ENCODE measurements at places on chromosomes 3 and 15. TPM values are rescaled to one million over a fixed set of nuclear protein-coding genes. Genes with fewer than 3 reads are reported as not detected.

The GOLGA8R gene
- 0.14 TPM for total RNA-seq

The FAM107A gene
- total RNA-seq, result not detected

The ROPN1B gene
- total RNA-seq, result not detected

The LAMB2 gene
- total RNA-seq, result not detected

The CFAP91 gene
- total RNA-seq, result 0.29 TPM

The DLEC1 gene
- 0.70 TPM for total RNA-seq

The POU1F1 gene
- total RNA-seq, result not detected

The RTP1 gene
- total RNA-seq, result not detected

The CACNA2D3 gene
- not detected for total RNA-seq

The SRGAP3 gene
- total RNA-seq, result 2.2 TPM

The XIRP1 gene
- total RNA-seq, result 1.3 TPM

The CDCP1 gene
- 0.48 TPM for total RNA-seq

The RFTN1 gene
- 106 TPM for total RNA-seq

The UROC1 gene
- not detected for total RNA-seq

The CRTAP gene
- total RNA-seq, result 60.0 TPM

The CPNE4 gene
- not detected for total RNA-seq

The CP gene
- not detected for total RNA-seq

The SPTSSB gene
- not detected for total RNA-seq

The LRRC31 gene
- total RNA-seq, result not detected

The HDAC11 gene
- total RNA-seq, result 4.3 TPM

The GPR15 gene
- 3.0 TPM for total RNA-seq

The FANCD2OS gene
- not detected for total RNA-seq

The ELP6 gene
- total RNA-seq, result 32.7 TPM

The RTP4 gene
- total RNA-seq, result 2.7 TPM

The CAMP gene
- not detected for total RNA-seq

The KBTBD13 gene
- total RNA-seq, result not detected

The LYZL4 gene
- not detected for total RNA-seq
